NCI-H2107 (cell line): ENCODE measurements at places on chromosomes 7 and 10.

DNA sequence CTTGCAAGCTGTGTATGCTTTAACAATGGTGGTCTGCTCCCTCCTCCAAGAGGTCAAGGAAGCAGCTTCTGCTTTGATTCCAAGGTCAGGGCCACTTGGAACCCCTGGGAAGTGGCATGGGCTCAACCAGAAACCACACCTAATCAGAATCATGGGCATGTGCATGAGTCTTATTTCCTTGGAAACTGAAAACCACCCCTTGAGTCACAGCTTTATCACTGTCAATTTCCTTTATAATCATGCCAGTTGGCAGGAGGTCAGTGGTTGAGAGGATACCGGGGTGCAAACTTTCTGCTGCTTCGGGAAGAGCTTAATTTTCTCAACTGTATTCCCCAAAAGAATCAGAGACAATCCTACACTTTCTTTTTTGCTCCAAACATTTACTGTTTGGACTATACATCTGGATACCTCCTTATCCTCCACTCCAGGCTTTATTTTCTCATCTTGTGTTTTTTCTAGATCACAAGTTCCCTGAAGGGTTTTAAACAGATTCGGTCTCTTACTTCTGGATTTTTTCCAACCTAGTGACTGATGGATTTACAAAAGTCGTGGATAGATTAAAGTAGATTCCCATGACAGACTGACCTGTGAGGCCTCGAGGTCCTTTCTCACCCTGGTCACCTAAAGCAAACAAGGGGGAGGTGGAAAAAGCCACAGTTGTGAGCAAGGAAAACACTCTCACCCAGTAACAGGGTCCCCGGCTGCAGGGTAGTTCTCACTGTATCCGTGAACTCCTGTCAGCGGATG lies 36.0 kb downstream of the COL17A1 start:
- DNase-seq, result no peak

- DNase-seq, result no peak
Measured at GRCh38 chr10:124576526-124577420, 115.2 kb downstream of the LHPP start.

GRCh38 chr10:35685402-35685801 lies 43.3 kb upstream of the FZD8 start:
- DNase-seq, result no peak

- no peak for DNase-seq
Measured at GRCh38 chr10:51308116-51308515, 233.8 kb downstream of the PRKG1 start.
